ENCODE measurements at places on chromosomes 11 and 22.
A peak's percentile ranks its signal among the peaks of the same experiment; 100 is the strongest.

GRCh38 chr11:67415501-67416304 lies at the start of gene CARNS1:
Gene CARNS1, plus strand, starts transcription at chr11:67415678. Its CDS starts 522 bp downstream, at chr11:67416200.
- no peak for DNase-seq

GRCh38 chr11:94623120-94623735 lies 56.1 kb downstream of the PIWIL4 start:
- DNase-seq: peak; percentile 44

DNA sequence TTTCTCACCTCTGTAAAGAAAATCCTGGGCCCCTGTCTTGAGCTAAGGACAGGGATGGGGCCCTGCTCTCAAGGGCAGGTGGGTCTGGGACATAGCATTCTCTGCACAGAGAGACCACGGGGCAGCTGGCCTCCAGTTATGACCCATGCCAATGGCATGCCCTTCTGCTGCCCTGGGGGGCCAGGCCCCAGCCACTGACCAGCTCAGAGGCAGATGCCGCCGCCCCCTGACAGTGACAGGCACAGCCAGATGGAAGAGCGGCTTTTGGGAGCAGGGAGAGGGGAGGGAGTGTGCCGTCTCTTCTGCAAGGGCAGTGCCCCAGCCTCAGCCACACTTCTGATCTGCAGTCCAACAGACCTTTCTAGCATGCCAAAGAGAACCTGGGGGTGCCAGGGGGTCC lies 114.8 kb upstream of the NAV2 start:
- DNase-seq: no peak

- DNase-seq: no peak
Observed at GRCh38 chr11:56845121-56845732, 96.7 kb upstream of the OR9G4 start.

GRCh38 chr11:71406681-71407080 lies 41.5 kb downstream of the DHCR7 start:
- no peak for DNase-seq
